ENCODE measurements at places on chromosomes 7 and 10. TPM values are rescaled to one million over a fixed set of nuclear protein-coding genes. Genes with fewer than 3 reads are reported as not detected.

- DNase-seq, result no peak
Observed at GRCh38 chr10:21520509-21520908, 5.0 kb downstream of the SKIDA1 start.

DNA sequence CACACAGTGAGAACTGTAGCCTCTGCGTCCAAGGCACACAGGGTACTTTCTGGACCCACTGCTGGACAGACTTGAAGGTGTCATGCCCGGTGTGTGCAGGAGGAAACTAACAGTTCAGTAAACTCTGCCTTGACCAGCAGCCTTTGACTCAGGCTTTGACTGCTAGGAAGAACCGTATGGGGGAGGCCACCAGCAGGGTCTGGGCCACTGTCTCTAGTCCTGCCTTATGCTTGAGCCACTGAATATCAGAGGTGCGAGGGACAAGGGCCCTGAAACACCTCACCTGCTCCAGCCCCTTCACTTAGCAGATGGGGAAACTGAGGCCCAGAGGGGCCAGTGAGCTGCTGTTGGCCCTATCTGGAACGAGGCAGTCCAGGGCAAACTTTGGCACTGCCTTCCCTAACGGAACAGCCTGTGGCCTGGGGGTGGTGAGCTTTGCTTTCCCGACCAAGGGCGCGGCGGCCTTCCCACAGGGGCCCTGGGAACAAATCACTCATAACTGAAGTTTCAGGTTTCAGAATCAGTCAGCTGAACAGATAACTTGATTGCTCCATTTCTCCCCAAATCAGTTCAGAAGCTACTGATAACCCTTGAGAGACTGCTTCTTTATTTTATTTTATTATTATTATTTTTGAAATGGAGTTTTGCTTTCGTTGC, 130.0 kb downstream of the FAM53B start:
- DNase-seq, result no peak

SFXN3 gene
- polyA plus RNA-seq, result 11.7 TPM

- no peak for DNase-seq
Observed at GRCh38 chr10:49152037-49152436, 18.2 kb upstream of the FAM170B start.

- DNase-seq, result no peak
Observed at GRCh38 chr10:15652117-15652516, 67.6 kb downstream of the ITGA8 start.

DNA sequence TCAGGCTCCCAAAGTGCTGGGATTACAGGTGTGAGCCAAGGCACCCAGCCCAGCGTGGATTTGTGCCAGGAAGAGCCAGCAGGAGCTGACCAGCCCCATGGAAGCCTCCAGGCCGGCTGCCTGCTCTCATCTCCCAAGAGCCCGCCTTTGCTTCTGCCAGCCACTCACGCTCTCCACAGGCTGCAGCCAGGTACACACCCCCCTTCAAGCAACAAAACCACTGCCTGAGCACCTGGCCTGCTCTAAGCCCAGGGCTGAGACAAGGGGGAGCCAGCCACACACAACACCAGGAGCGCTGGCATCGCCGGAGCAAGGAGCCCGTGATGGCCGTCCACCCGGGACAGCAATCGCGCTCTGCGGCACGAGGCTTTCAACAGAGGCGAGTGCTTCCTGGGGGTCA, 34.5 kb downstream of the MAD1L1 start:
- no peak for DNase-seq

JAKMIP3 gene
- 1.3 TPM for polyA plus RNA-seq
